Adrenal gland (tissue), 19 donors: ENCODE measurements at places on chromosomes 13 and 19. TPM values are rescaled to one million over a fixed set of nuclear protein-coding genes. Genes with fewer than 3 reads are reported as not detected.

DNA sequence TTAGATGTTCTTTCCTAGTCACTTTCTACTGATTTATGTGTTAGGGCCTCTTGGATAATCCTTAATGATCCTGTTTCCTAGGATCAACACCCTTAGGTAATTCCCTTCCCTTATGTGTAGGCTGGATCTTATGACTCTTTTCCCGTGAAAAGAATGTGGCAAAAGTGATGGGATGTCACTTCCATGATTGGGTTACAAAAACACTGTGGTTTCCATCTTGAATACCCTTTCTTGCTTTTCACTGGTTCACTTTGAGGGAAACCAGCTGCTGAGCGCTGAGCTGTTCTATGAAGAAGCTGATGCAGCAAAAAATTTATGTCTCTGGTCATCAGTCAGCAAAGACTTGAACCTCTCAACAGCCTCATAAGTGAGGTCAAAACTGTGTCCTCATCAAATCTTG lies 609.4 kb downstream of the OLFM4 start:
- DNase-seq, result no peak

DNA sequence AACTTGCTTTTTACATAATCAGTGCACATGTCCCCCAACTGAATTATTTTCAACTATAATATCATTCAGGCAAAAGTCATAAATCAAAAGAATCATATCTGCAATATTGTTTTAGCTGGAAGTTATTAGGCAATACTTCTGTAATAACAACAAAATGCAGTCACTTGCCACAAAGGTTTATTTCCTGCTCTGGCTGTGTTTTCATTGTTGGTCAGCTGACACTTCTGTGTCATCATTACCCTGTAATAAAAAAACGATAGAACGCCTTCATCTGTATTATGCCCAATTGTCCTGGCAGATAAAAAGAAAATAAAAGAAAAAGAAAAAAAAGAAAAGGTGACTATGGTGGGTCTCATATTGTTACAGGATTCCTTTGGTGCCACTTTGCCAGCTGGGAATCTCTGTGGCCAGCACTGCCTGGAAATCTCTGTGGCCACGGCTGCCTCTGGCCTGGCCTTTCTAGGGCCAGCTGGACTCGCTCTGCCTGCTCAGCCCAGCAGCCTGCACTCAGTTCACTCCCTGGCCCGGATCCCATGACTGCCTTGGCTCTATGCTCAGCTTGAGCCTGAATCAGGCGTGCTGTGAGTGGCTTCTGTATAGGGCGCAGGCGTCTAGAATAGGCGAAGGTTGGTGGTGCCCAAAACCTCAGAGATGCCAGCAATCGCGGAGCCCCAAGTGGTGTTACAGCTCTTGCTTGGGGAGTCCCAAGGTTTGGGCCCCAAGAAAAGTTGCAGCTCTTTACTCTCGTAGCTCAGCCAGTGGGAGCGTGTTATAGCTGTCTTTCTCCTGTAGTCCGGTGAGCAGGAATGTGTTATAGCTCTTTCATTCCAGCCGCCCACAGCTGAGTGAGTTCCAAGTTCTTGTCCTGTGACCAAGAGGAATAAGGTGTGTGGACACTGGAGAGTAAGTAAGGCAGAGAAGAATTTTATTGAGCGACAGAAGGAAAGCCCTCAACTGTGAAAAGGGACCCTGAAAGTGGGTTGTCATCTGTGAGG lies 1227.1 kb downstream of the SLITRK1 start:
- peak; percentile 73 for DNase-seq

DNA sequence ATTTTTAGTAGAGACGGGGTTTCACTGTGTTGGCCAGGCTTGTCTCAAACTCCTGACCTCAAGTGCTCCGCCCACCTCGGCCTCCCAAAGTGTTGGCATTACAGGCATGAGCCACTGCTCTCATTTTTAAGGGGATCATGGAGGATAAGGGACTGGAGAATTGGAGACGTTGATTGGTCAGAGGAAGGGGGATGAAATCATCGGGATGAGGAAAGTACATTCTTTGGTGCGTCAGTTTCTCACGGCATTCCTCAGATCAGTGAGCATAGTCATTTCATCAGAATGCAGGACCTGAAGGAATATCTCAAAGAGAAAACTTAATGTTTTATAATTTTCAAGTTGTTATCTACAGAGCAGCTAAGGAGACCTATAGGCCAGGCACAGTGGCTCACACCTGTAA lies 14.0 kb downstream of the ZNF114 start:
- no peak for DNase-seq

GRCh38 chr13:90717451-90717936 lies 630.0 kb upstream of the MIR17HG start:
- DNase-seq, result peak; percentile 28

DNA sequence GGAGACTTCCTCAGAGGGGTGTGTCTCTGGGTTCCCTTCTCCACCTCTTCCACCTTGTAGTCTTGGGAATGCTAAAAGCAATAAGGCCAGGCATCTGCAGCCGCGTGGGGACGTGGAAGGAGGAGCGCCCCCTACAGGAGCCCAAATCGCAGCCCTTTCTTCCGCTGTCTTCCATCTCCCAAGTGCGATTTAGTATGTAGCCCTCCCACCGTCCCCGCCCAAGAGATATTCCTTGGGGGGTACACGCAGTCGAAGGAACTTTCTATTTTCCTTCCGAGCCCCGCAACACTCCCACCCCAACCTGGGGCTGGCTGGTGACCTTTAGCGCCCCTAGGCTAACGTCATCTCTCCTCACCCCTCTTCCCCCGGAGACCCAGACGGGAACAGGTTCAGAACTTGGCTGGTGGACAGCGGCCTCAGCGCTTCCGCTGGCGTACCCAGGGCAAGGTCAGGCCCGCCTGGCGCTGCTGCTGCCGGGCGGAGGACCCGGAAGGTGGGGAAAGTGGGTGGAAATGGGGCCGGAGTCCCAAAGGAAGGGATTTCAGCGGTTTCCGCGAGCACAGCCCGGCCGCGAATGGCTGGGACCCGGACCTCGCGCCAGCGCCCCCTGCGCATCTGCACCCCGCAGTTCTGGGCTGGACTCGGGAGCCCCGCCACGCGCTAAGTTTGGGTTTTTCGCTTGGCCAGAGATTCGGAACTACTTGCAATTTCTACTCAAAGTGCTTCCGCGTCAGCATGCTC lies 2.1 kb upstream of the PCDH8 start:
- DNase-seq, result peak; percentile 68

DNA sequence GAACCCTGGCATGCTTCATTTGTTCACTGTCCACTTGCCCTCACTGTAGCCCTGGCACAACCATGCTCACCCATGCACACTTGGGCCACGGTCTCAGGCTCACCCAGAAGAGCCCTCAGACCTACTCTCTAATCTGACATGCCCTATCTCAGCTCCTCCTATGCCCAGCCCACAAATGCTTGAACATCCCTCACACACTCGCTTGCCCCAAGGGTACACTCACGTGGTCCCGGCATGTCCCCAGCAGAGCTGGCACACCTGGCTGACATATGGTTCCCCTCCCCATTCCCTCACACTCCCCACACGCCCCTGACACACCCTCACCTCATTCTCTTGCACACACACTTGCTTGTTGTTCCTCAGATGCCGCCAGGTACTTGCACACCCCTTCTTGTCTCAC lies 55.7 kb downstream of the MAP4K1 start:
- DNase-seq, result no peak

DNA sequence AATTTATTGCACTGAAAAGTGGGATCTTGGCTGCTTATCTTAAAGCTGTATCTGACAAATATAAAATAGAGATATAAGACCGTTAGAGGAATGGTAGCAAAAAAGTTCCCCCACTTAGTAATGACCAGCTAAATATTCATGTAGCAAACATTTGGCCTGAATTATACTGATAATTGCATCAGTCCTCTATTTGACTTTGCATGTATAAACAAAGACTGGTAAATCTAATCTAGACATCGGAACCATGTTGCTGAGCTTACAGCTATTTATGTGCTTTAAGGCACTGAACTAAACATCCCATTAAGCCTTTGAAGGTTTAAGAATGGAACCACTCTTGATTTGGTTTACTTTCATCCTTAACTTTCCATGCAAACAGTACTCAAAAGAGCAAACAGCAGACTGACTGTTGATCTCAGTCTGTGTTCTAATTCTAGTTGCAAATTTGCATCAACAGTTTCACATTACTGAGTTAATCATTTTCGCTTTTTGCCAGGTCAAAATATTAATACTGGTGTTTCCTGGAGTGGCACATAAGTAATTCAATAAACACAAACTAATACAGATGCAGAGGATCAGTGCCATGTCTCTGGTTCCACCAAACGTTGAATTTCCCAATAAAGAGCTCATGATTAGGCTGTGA lies 203.5 kb upstream of the HTR2A start:
- no peak for DNase-seq

DNA sequence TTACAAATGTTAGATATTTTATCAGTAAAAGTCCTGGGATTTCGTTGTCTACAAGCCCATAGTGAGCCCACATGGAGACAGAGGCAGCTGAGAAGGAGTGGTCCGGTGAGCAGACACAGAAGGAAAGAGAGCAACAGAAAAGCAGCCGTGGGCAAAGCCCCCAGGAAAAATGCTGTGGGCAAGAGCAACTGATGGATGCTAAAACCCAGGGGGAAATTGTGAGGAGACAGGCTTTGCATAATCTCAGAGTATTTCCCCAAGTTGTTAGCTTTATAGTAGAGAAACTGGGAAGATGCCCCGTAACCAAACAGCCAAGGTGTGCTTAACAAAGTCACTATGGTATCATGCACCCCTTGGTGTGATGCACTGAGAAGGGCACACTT lies 35.1 kb downstream of the GJA3 start:
- DNase-seq, result no peak

- DNase-seq, result no peak
Observed at GRCh38 chr13:72823724-72824123, 41.8 kb downstream of the PIBF1 start.

GRCh38 chr19:11767633-11768133 lies 883 bp downstream of the ZNF441 start:
- DNase-seq, result peak; percentile 33

DNA sequence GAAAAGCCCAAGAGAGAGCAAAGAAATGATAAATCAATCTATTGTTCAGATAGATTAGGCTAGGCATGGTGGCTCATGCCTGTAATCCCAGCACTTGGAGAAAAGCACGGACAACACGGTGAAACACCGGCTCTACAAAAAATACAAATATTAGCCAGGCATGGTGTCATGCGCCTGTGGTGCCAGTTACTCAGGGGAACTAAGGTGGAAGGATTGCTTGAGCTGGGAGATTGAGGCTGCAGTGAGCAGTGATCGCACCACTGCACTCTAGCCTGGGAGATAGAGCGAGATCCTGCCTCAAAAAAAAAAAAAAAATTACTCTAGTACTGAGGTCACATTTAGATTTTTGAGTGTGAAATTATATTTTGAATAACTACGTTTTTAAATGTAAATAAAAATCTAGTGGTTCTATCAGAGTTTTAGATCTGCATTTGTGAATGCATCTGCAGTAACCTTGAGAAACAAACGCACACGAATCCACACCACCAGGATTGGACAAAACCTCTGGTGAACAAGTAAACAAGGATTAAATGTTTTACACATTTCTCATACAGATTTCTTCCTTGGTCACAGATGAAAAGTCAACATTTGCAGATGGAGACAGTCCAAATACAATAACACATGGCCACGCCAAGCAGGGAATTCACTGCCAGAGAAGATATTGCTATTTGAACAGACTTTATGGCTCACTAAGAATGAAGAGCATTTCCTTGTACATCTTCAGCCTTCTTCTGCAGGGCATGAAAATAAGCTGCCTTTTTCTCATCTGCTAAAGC lies 917.6 kb downstream of the PCDH9 start:
- peak; percentile 1 for DNase-seq

- DNase-seq, result no peak
Observed at GRCh38 chr19:3302755-3303154, 63.6 kb upstream of the NFIC start.

- DNase-seq, result no peak
Observed at GRCh38 chr19:45908956-45909355, 5.6 kb downstream of the NANOS2 start.

Gene SH2D3A
- 1.7 TPM for total RNA-seq

Gene LRP3
- total RNA-seq, result 54.4 TPM

Gene ZNF492
- total RNA-seq, result not detected

Gene SMIM44
- total RNA-seq, result not detected

Gene RGL3
- 16.4 TPM for total RNA-seq

Gene SPACA4
- total RNA-seq, result not detected
